ENCODE measurements at places on chromosomes 3 and 15.

GRCh38 chr3:81406318-81406717 lies 355.1 kb downstream of the GBE1 start:
- DNase-seq, result no peak

DNA sequence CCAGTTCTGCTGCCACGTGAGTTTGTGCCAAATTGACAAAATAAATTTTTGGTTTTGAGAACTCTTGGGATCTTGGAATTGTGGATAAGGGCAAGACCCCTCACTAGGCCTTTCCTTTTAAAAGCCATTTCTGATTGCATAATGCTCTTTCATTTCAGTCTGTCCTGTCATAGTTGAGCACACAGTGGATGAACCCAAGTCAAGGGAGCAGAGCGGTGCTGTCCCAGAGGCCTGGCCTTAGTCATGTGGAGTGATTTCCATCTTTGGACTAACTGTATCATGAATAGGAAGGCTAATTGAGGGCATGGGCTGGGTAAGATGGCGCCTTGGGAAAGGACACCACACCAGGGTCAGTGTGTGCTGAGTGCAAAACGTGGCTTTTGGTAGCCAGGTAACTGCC lies 304.0 kb downstream of the UACA start:
- DNase-seq, result no peak

- no peak for DNase-seq
These were observed 300.2 kb upstream of the SLCO3A1 start for GRCh38 chr15:91553196-91553854.

GRCh38 chr3:127732303-127732702 lies 59.6 kb downstream of the ABTB1 start:
- no peak for DNase-seq

DNA sequence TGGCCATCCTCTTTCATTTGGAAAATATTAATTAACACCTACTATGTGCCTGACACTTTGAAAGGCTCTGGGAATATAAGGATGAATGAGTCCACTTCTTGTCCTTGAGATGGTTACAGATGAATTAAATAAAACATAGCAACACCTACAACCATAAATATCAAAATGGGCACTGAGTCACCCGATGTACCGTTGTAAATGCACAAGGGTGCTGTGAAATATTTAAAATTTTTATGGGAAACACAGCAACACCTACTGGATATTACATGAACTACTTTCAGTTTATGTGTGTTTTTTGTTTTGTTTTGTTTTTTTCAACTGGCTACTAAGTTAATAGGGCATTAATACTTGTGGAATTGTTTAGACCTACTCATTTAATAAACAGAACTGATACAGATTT lies 239.0 kb upstream of the NAALADL2 start:
- no peak for DNase-seq

DNA sequence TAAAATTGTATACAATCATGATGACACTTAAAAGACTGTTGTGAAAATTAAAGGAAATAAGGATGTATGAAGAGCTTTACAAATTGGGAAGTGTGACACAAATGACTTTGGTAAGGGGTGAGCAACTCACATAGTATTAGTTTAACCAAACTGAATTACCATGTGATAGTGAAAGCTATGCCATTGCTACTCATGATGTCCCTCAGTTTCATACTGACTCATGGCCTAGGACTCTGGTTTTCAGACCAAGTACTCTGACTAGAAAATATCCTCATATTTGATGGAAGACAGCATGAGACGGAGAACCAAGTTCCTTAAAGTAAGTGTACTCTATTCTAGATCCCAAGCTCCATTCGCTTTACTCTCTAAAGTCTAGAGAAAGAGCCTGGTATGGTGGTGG lies 203.2 kb upstream of the ICE2 start:
- no peak for DNase-seq

DNA sequence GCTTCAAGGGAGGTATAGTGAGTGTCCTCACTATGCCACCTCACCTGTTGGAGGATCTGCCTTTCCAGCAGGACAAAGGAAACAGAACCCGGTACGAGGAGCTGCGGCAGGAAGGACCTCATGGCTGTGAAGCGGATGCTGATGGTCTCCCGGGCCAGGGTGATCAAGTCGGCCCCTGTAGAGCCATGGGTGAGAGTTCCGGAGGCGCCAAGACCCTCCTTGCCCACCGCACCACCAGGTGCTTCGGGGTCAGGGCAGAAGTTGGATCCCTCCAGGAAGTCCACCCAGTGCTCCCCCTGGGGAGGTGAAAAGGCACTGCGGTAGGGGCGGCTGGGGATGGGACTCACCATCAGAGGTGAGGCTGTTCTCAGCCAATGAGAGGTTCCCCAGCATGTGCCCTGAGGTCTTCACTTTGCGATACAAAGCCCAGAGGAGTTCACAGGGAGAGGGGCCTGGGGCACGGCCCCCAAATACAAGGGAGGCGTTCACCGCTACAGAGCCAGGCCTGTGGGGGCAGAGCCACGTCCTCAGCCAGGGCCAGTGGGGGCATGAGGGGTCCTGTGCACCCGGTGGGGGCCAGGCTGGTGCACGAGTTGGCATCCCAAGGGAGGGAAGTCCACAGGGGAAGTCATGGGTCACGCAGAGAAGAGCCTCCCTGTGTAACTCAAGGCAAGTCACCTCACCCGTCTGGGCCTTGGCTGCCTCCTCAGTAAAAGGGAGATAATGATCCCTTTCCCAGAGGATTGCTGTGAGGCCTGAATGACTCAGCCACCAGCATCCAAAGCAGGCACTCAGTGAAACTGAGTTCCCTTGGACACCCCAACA lies 27.7 kb downstream of the C15orf39 start:
- DNase-seq, result no peak

DNA sequence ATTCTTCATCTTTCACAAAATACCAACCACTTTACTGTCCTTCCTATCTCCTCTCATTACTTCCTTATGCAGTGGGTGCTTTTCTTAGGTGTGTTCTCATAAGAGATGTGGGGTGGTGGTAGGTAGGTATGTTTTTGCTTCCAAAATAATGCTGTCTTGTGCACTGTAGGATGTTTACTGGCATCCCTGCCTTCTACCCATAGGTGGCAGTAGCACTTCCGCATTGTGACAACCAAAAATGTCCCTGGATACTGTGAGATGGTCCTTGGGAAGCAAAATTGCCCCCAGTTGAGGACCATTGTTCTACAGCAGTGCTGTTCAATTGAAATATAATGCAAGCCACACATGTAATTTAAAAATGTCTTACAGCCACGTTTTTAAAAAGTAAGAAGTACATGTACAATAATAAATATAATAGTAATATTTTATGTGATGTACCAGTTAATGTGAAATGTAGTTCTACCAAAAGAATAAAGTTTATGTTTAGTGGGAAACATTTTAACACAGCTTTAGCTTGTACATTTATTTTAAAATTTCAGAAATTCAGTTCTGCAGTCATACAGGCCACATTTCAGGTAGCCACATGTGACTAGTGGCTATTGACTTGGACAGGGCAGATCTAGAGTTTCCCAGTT lies 75.2 kb downstream of the NEO1 start:
- DNase-seq, result peak; percentile 43

GRCh38 chr3:146200461-146201220 lies 39.7 kb upstream of the PLOD2 start:
- DNase-seq, result no peak

DNA sequence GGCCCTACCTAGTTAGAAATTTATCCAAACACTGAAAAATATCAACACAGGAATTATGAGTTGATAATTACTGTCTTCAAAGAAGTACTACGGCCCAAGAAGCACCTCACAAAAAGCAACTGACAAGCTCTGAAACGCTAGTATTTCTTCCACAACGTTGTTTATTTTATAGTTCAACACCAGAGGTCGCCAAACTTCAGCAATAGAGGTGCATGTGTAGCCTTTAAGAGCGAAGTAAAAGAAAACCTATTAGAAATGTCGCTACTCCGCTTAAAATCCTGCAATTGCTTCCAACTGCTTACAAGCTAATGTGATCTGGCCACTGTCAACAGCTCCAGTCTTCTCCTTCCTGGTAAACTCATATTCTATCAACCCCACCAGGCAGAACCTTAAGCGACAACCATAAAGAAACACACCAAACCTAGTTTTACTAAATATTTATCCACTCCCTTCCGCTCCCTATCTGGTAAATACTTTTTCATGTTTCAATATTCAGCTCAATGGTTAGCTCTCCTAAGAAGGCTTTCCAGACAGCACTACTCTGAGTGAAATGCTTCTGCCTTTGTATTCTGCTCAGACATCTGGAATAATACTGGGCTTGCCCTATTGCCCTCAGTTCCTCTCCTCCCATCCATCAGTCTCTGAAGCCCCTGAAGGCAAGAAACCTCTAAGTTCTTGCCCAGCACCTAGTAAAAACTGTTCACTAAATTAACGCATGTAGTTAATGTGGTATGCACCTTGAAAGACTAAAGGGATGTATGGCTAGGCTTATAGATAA lies 110.2 kb downstream of the NR1I2 start:
- peak; percentile 68 for DNase-seq
